Lower leg skin (tissue), 4 donors: ENCODE measurements at places on chromosomes 4 and X. TPM values are rescaled to one million over a fixed set of nuclear protein-coding genes. Genes with fewer than 3 reads are reported as not detected.

DNA sequence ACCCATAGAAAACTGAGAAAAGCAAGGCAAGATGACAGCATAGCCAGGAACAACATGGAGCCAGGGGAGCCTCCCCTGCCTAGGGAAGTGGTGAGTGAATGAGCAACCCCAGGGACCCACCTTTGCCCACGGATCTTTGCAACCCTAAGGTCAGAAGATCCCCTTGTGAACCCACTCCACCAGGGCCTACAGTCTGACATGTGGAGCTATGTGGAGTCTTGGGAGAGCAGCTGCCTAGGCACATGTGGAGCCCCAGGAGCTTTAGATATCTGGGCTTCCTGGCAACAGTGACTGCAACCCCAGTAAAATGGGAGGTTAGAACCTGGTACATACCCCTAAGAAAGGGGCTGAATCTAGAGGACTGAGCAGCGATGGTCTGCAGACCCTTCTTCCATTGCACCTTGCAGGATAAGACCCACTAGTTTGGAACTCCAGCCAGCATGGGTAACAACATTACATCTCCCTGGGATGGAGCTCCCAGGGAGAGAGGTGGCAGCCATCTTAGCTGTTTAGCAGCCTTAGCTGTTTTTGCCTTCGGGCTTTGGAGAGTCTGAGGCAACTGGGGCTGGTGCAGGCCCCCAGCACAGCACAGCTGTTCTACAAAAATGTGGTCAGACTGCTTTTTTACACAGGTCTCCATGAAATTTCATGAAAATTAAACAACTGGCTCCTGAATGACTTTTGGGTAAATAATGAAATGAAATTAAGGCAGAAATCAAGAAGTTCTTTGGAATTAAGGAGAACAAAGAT is 104.7 kb upstream of the TRIM2 start:
- DNase-seq, result peak; percentile 40

Gene CCDC120
- 51.9 TPM for total RNA-seq

Gene CT45A8
- total RNA-seq, result not detected

DNA sequence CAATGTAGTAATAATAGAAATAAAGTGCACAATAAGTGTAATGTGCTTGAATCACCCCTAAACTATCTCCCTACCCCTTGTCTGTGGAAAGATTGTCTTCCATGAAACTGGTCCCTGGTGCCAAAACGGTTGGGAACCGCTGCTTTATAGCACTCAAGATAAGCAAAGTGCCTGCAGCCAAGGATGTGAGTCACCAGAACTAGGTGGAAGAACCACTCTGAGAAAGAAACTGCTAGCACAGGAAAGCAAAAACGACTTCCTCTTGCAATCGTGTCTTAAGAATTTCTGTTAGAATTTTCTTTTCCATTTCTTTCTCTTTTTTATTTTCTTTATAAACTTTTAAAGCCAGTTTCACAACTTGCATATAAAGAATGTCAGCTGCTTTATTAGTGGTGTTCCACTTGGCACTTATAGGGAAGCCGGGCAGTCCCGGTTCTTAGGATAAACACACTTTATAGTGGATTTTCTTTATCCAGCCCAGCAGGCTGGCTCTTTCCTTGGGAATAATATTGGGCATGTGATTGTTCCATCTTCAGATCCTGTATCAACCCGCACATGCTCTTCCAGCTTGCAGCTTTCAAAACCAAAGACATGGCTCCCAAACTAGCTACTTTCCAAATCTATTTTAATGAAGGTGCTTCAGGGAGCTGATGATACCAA is 32.3 kb upstream of the CXCL8 start:
- DNase-seq, result peak; percentile 35

DNA sequence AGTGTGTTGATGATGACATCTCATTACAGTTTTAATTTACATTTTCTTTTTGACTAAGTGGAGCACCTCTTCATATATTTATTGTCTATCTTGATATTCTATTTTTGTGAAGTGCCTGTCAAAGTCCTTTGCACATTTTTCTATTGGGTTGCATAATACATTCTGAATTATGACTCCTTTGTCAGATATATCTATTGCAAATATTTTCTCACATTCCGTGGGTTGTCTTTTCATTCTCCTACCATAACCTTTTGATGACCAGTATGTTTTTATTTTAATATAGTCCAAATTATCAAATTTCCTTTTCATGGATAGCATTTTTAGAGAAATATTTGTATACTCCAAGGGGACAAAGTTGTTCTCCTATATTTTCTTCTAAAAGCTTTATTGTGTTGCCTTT is 126.4 kb downstream of the PJA1 start:
- no peak for DNase-seq

- no peak for DNase-seq
Observed at GRCh38 chr4:16437836-16438235, 211.6 kb upstream of the TAPT1 start.

DNA sequence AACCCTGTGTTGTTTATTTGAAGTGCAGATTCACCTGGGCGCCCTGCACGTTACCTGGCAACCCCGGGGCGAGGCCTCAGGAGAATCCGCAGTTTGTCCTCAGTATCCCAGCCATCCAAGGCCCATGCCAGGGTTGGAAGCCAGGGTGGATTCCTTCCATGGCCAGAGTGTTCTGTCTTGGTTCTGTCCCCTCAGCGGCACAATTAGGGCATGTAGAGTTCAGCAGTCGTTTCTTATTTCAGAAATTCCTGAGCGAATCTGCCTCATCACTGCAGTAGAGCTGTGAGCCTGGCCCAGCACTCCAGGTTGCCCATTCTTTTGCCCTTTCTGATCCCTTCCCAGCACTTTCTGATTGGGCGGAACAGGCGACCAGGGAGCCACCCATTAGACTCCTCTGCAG is 29.9 kb upstream of the CLCN4 start:
- DNase-seq, result no peak

- DNase-seq, result no peak
Observed at GRCh38 chr4:17096692-17097091, 198.2 kb upstream of the LDB2 start.

DNA sequence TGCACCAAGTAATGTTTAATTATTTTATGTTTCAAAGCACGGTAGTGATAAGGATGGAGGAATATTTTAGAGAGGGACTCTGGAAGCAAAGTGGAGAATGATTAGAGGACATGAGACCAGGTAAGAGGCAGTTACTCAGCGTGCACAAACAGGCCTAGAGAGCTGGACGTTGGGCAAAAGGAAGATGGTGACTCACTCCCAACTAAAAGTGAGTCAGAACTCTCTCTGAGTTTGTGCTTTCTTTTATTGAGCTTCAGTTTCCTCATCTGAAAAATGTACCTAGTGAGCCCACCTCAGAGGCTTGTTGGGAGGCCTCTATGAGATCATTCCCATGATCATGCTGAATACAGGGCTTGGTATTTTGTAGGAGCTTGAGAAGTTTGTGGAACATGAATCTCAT is 1.6 kb upstream of the ZC4H2 start:
- DNase-seq, result no peak

GRCh38 chr4:100913685-100914084 is 395.9 kb upstream of the EMCN start:
- DNase-seq, result no peak

GRCh38 chr4:110621328-110621812 is 1.5 kb downstream of the PITX2 start:
- no peak for DNase-seq

GRCh38 chr4:64417974-64418373 is 8.7 kb upstream of the TECRL start:
- no peak for DNase-seq

DNA sequence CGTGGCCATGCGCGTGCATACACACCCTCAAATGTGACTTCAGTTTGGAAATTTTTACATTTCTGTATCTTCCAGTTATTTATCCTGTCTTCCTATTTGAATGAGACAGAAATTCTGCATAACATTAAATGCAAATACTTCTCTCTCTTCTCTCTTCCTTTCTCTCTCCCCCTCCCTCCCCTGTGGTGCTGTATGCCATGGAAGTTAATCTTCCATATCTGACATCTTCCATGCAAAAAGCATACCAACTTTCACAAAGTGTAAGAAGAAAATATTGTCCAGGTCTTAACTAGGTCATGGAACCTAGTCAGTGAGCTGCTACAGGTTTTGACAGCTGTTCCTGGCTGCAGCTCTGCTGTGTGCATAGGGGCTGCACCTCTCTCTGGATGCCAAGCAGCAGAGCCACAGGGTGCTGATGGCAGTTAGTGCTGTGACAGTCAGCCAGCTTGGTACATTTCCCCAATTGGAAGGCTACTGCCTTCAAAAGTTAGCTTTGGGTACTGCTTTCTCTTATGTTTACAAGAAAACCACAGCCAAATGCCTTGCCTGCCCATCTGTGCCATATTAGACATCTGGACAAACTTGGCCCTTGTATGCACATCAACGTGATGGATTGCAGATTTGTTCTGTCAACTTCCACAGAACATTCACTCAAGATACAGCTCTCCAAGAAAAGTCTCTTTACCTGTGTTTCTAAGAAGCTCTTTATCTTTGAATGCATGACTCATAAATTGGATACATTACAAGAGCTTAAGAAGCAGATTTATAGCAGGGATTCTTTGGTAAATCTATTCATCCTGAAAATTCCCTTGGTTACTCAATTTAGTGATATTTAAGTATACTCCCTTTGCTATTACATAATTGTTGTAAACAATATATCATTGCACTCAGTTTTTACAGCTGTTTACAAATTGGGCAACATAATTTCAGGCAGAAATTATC is 623.8 kb downstream of the EPHA5 start:
- peak; percentile 16 for DNase-seq

Gene MAGEE2
- total RNA-seq, result not detected

Gene MAGED4
- total RNA-seq, result not detected

Gene MRFAP1
- total RNA-seq, result 169 TPM
